Stimulated activated CD4-positive, alpha-beta T cell treated with anti-CD3 and anti-CD28 coated beads, Interleukin-1b, Interleukin-23, amount 100 ng/mL, for 4 hours (primary cell): ENCODE measurements at places on chromosomes 11 and 22.

DNA sequence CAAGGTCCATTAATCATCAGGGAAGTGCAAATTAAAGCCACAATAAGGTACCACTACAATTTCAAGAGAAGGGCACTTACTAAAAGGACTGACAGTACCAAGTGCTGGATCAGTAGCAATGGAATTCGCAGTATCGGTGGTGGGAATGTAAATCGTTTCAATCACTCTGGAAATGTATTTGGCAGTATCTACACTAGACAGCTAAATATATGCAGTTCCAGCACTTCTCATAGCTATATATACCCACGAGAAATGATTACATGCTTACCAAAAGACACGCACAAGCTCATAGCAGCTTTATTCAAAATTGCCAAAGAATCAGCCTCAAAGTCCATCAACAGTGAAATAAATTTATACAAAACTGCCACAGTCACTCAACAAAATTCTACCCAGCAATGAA, 4.4 kb upstream of the ZNF280B start:
- DNase-seq = no peak

DNA sequence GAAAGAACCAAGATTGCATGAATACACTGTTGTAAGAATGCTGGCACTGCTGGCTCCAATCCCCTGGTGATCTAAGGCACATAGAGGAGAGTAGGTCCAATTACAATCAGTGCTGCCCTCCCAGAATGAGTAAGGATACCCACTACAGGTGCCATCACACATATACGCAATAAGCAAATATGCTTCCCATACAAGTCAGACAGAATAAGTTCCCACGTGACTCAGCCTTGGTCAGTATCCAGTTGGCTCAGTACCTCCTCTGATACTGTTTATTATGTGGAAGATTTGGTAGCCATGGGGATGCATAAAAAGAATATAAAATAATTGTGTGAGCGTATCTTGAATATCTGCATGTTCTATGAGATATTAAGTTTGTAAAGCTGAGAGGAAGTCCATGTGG, 8.9 kb upstream of the OR2D3 start:
- no peak for DNase-seq

GRCh38 chr11:80196932-80197554, 756.2 kb upstream of the TENM4 start:
- DNase-seq = no peak

DNA sequence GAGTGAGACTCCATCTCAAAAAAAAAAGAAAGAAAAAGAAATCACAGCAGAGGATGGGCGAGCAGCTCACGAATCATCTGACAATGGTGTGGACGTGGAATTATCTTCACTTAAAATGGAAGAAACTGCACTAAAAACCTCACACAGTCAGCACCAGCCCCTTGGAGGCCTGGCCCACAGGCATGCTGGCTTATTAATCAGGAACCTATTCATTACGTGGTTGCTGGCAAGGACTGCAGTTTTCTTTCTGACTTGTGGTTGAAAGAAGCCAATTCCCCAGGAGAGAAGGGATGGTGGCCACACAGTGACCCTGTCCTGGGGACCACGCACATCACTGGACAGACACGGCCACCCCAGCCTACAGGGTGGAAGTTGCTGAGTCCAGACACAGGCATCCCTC, 401.1 kb downstream of the CTTN start:
- DNase-seq = no peak

GRCh38 chr11:27700351-27701301, at the start of gene BDNF:
Gene BDNF, minus strand, starts transcription at chr11:27700455. Its CDS starts 41,891 bp downstream, at chr11:27658564.
- no peak for DNase-seq

DNA sequence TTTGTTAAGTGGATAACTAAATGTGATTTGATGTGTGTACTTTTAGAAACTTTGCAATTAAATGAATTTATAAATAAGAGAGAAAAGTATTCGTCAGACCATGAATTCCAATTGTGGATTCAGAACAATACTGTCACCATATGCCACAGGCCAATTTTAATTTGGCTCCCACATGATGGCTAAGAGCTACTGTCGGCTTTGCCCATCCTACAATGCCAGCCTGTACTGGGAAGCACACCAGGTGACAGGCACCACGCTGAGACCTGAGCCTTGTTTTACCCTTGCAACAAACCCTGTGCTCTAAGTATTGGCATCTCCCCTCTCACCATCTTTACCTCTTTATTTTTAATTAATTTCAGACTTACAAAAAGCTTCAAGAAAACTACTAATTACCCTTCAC, 14.0 kb downstream of the RAB30 start:
- DNase-seq = no peak

DNA sequence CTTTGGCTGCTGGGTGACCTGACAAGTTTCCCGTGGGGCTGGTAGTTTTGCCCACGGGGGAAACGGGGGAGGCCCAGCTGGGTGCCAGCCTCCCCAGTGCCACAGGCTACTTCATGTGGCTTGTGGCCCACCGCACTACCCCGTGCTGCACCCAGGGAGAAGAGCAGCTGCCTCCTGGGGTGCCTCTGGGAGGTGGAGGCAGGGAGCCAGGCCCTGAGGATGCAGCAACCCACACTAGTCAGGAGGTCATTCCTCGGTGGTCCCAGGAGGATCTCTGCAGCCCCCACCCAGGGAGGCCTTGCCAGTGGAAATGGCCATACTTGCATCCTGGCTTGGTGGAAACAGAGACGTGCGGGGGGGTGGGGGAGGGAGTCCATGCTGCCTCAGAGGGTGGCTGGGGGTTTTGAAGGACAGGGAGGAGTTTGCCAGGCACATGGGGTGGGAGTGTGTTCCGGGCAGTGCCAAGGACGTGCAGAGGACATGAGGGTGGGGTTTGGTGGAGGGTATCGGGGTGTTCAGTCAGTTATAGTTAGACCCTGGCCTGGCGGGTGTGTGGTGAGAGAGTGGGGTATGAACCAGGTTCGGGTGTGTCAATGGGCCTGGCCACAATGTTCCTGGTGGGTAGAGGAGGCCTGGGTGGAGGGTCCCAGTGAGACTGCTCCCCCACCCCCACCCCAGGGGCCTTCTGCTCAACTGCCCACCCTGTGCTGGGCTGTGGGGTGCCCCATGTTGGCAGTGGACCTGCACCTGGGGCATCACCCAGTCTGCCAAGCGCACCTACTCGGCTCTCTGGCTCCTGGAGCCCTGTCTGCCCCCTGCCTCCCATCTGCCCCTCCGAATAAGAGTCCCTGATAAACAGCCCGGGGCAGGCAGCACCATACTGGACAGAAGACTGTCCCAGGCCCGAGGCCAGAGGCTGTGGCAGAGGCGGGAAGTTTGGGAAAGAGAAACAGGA, 3.8 kb downstream of the PIM3 start:
- no peak for DNase-seq

GRCh38 chr22:21077884-21078508, 32.2 kb downstream of the LRRC74B start:
- DNase-seq = no peak

DNA sequence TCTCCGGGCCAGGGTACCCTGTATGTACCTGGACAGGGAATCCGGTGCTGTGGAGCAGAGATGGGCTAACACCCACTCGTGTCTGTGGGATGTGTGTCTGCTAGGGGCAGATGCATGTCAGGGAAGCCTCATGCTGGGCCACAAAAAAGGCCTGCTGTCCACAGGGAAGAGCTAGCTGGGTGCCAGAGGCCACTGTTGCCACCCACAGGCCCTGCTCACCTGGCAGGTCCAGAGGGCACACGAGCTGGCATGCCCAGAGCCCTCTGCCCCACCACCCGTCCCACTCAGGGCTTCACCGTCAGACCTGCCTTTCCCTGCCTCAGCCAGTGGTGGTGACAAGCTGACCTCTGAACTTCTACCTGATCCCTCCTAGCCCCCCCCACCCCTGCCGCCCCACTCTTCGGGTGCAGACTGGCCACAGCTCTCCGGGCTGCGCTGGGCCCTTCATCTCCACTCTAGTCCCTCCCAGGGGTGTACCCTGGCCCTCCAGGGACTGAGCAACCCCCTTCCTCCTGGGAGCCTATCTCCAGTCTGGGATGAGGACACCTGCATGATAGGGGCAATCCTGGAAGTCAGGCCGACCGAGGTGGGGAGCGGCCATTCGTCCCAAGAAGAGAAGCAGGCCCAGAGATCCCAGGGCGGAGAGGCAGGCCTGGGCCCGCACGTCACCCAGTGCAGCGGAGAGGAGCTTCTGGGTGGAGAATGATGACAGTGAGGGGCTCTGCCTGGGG, 1.4 kb downstream of the SLC25A22 start:
- no peak for DNase-seq

DNA sequence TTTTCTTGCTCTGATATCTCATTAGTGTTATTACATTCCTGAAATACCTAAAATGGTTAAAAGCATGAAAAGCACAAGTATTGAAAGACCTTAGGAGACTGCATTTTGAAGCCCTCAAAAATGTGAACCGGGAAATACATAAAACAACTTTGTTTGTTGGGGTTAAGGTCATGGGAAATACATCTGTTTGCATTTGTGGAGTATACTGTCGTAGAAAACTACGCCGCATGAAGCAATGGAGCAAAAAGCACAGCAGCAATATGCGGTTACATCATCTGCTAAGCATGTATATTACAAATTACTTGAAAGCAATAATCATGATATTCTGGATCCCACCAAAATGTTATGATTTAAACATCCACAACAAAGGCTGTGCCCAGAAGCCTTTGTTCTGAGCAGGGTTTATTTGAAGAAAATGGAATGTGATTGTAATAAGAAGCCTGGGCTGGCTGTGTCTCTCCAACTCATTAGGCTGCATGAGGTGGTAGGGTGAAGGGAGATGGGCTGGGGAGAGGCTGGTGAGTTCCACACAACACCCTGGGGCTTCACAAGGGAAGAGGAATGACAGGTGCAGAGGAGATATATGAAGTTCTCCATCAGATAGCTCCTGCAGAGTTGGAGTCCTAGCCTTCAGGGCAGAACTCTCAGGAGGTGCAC, 64.7 kb upstream of the LIN7C start:
- DNase-seq = no peak

DNA sequence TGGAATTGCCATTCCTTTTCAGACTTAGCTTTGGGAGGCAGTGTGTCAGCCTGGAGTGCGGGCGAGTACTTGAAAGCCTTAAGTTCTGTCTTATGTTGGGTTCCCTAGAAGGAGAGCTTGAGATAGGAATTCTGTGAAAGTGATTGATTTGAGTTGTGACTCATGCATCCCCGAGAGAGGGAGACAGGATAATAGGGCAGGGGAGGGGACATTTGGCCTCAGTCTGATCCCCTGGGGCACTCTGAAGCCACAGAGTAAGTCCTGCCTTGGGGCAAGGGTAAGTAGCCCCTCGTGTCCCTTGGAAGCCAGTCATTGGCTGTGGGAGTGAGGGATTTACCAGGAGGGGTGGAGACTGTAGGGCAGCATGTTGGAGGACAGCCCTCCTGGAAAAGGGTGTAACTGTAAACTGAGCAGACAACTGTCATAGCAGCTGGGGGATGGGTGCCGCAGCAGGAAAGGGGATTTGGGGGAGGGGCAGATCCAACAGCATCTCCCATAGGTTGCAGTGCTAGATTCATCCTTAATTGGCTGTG, 44.0 kb downstream of the KIAA1671 start:
- DNase-seq = no peak
